ENCODE measurements at places on chromosomes 3 and 15.

- no peak for DNase-seq
These were observed 177.1 kb downstream of the PCCB start for GRCh38 chr3:136427236-136427635.

DNA sequence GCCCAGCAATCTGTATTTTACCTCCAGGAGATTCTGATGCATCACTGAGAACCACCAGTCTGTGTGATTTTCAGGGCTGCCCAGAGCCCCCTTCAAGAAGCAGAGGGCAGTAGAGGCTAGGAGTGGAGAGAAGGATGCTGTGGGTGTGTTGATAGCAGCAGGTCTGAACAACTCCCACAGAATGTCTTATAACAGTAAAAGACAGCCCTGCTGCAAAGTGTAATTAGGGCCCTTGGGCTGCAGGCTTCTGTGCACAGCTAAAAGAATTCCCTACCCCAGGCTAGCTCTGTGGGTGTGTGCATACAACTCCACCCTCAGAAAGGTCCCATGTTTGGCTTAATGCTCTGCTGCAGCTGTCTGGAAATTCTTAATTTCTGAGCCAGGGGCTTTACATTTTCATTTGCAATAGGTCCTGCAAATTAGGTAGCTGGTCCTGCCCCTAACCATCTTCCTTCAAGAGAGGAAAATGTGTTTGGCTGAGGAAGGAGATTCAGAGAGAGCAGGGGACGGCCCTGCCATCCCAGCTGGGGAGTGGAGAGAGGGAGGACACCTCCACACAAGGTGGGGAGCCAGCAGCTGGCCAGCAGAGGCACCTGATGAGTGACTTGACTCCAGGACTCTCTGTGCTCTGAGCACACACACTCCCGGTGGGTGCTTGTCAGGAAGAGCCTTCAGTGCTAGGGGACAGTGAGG, 43.2 kb upstream of the RAB6B start:
- no peak for DNase-seq

- no peak for DNase-seq
These were observed 12.9 kb downstream of the SEC11A start for GRCh38 chr15:84702961-84703482.

DNA sequence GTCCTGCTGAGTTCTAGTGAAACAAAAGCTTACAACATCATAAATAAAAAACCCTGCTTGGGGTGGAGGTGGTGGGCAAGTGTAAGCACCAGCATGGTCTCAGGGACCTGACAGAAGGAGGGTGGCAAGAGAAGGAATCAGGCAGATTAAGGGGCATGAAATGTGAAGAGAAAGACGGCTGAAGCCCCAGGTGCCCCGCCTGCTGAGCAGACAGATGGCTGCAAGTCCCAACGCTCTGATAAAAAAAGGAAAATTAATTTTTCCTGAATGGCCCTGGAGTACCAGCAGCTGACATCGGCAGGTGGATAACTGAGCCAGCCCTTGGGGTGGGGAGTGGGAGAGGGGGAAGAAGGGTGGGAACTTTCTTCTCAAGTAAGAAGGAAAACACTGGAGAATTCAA, 137.9 kb downstream of the XXYLT1 start:
- DNase-seq = peak; percentile 82

- DNase-seq = no peak
These were observed 494.8 kb downstream of the FHIT start for GRCh38 chr3:60756241-60757030.

- peak; percentile 43 for DNase-seq
These were observed 191.7 kb downstream of the GOLGA6L6 start for GRCh38 chr15:20349774-20350498.

All from D341Med (cell line).